ENCODE measurements at places on chromosomes 6 and 20.
A peak's percentile ranks its signal among the peaks of the same experiment; 100 is the strongest.

- DNase-seq: no peak
Observed at GRCh38 chr6:1749041-1749440, 139.3 kb downstream of the FOXC1 start.

- no peak for DNase-seq
Observed at GRCh38 chr6:100617633-100618350, 153.1 kb upstream of the SIM1 start.

GRCh38 chr6:167268683-167269280 lies 22.3 kb upstream of the UNC93A start:
- no peak for DNase-seq

GRCh38 chr6:6629402-6629801 lies 40.9 kb downstream of the LY86 start:
- DNase-seq: peak; percentile 75

DNA sequence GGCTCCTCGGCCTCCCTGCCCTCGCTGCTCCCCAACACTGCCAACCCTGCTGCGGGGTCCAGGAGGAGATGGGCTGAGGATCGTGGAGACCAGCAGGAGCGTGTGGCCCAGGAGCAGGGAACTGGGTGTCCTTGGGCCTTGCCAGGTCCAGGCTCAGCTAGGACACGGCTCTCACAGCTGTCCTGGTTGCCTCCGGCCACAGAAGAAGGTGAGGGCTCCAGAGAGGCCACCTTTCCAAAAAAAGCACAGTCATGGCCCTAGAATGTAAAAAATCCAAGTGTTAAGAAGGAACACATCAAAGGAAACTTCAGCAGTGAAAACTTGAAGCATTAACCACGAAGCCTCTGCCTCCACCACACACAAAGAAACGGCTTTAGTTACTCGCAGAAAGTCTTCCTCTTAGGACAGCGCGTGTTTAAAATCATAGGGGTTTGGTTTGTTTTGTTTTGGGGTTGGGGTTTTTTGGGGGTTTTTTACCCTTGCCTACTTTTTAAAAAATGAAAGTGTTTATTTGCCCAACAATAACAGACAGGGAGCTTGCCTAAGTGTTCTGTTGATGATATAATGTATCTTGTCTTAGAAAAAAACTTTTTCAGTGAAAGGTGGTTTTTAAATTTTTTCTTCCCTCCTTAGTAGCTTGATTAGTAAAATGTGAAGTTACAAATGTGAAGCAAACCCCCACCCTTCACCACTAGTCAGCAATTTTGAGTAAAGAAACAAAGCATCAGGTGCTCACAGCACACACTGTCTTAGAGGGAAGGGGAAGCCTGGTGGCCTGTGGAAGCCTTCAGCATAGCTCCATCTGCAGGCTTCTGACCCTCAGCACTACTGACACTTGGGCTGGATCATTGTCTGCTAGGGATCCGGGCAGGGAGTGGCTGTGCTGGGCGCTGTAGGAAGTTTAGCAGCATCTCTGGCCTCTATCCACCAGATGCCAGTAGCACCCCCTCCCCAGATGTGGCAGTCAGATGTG lies 60.0 kb downstream of the PTPN1 start:
- peak; percentile 23 for DNase-seq

DNA sequence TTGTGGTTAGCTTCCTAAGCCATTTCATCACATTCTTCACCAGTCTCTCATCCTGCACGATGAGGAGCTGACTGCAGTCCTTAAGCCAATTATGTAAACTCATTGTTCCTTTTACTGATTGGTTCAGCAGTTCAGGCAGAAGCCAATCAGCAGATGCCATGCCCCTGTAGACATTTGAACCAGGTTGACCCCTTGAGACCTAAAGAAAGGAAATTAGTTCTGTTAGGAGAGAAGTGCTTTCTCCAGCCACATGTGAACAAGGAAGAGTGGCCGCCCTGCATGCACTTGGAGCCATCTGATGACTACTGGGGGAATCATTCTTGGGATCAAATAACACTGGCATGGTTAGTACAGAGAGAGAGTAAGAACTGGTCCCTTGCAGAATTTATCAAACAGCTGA lies 535.2 kb upstream of the ID4 start:
- DNase-seq: peak; percentile 66

DNA sequence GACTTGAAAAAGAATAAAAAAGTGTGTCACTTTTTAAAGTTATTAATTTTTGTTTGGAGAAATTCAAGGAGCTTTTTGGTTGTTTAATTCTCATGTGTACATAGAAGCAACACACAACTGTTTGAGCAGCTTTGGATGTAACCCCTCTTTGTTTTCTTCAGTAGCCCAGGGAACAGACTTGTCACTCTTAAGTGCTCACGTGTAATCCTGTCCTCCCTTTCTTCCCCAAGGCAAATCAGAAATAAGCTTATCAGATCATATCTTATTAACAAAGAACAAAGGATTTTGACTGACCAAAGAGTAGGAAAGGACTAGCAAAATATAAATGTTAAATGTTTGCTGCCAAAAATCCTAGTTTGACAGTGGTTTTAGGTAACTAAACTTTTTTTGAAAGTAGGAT lies 7.3 kb upstream of the FLRT3 start:
- DNase-seq: no peak

All from fibroblast of skin of back (primary cell).